ENCODE measurements at places on chromosomes 11 and 22.

DNA sequence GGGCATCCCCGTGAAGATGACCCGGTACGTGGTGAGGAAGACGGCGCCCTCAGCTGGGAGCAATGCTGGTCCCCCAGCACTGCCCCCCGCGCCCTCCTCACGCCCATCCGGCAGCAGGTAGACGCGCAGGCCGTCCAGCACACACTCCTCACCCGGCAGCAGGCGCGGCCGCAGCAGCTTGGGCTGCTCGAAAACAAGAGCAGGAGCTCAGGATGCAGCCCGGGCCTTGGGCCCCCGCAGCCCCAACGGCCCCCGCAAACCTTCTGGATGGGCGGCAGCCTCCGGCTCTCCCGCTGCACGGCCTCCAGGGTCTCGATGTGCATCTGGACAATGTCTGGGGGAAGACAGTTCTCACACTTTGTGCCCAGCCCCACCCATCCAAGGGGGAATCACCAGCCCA lies 13.3 kb downstream of the SBF1 start:
- DNase-seq: no peak

GRCh38 chr11:3644817-3645235 lies at the start of gene ART1:
ART1 (plus strand) TSS chr11:3645128; CDS start chr11:3659214, 14,086 bp downstream.
- no peak for DNase-seq

- DNase-seq: no peak
These were observed 64.0 kb upstream of the FIBIN start for GRCh38 chr11:26929806-26930517.

DNA sequence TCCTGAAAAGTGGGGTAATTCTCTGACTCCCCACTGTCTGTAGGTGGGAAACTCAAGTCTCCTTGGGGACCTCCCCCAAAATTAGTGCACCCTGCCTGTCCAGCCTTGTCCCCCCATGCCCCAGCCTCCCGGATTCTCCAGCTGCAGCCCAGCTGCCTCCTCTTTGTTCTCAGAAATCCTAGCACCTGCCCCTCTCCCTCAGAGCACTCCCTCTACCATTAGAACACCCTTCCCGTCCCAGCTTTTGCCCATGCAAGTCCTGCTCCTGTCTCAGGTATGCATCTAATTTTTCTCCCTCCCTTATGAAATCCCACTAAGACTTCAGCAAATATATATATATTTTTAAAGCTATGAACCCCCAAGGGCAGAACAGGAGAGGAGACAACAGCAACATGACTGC lies 37.3 kb downstream of the LRFN4 start:
- DNase-seq: no peak

- DNase-seq: no peak
These were observed 1350.5 kb downstream of the BRD1 start for GRCh38 chr22:48477031-48477721.

DNA sequence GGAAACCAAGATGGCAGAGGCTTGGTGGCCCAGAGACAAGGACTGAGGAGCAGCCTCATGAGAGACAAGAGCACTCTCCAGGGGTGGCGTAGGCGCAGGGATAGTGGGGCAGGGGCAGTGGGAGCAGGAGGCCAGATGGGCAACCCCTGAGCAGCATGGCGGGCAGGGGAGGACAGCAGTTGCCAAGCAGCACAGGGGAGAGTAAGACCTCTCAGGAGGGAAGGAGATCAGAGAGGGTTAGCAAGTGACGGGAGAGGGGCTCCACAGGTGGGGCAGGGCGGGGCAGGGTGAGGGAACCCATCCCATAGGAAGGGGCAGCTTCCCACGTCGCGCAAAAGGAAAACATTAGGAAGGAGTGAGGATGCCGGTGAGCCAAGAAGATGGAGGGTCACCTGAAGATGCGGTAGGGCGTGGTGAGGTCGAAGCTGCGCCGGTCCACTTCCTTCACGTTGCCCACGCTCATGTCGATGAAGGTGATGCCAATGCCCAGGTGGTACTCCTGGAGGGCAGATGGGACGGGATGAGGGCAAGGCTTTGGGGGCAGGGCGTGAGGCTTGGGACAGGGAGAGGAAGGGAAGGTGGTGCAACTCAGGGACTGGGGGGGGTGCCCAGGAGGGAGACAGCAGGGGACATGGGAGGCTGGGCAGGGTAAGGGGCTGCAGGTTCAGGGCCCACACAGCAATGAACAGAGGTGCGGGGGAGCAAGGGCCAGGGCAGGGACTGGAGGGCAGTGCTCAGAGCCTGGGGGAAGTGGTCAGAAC lies 35.4 kb upstream of the PDE2A start:
- no peak for DNase-seq

GRCh38 chr11:131796089-131796488 lies 425.7 kb downstream of the NTM start:
- DNase-seq: no peak

DNA sequence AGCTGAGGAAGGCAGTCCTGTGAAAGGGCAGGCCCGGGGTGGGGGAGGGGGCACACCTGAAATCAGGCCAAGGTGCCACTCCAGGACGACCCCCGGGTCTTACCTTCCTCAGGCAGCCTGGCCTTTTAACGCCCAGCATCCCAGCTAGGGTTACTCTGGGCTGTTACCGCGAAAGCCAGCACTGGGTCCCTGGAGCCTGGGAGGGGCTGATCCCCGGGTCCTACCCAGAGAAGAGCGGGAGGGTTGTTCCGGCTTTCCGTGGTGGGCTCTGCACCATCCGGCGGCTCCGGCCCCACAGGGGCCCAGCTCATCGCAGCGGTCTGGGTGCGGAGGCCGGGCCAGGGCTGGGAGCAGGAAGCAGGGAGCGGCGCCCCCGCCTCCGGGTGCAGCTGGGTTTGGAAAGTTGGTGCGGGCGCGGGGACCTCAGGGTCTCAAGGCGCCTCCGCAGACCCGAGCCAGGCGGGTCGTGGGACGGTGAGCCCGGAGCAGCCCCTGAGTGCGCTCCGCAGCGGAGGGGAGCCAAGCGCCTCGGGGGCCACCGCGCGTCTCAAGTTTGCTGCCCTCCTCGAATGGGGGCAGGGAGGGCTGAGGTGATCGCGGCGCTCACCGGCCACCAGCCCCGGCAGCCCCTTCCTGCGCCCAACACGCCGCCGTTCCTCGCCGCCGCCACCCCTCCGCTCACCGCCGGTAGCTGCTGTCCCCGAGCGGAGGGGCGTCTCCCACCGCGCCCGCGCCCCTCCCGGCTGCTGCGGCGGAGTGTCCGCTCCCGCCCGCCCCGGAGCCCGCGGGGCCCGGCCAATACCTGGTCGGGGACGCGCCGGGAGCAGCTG lies 831 bp downstream of the CHST1 start:
- peak; percentile 33 for DNase-seq

DNA sequence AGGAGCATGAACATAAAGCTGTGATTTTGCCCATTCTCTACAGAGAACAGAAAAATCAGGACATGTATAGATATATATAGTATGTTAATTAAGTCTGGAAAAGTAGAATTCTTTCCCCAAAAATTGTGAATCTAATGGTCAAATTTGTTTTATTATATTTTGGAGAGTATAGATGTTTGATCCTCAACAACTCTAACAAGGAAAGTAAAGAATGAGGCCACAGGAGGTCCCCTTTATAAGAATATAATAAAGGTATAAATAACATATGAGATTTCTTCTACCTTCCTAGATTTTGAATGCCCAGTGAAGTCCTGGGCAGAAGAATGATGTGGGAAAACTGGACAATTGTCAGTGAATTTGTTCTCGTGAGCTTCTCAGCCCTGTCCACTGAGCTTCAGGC lies at the start of gene OR10A4:
Gene OR10A4 (plus strand): TSS at position 301 of the 400 bp plus-strand sequence. CDS start 23 bp downstream, at position 324.
- no peak for DNase-seq

DNA sequence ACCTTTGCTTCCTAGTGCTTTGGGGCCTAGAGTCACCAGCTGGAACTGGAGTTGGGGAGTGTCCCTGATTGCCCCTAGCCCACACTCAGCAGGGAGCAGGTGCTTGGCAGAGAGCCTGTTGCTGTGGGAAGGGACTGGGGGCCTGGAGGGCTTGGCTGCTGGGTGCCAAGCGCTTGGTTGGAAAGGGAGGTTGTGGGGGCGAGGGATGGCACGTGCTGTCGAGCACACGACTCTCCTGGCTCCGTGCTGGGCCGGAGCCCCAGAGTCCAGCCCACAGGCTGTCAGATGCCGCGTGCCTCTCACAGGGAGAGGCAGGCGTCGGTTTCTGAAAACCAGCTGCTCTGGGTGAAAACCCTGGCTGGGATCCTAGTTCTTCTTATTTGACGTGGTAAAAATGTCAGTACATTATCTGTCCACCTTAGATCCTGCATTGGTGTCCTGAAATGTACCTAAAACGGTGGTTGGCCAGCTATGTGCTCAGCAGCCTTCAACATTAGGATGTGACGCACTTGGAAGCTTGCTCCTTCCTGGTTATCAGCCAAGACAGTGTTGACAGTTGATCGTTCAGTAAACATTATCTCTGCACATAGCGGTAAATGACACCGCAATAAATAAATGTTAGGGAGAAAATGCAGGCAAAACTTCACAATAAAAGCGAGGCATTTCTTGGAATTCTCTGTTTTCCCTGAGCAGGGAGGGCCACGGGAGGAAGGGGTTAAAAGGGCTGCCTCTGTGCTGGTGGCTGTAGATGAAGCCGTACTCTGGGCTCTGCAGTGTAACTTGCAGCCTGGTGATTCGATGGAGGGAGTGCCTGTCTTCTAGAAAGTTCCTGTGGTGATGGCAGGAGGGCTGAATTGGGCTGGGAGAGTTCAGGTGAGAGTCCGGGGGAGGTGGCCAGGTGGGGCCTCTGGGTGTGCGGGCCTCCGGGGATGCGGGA lies 29.2 kb downstream of the GRAMD4 start:
- no peak for DNase-seq

GRCh38 chr11:107384144-107384852 lies 73.3 kb downstream of the CWF19L2 start:
- DNase-seq: no peak

DNA sequence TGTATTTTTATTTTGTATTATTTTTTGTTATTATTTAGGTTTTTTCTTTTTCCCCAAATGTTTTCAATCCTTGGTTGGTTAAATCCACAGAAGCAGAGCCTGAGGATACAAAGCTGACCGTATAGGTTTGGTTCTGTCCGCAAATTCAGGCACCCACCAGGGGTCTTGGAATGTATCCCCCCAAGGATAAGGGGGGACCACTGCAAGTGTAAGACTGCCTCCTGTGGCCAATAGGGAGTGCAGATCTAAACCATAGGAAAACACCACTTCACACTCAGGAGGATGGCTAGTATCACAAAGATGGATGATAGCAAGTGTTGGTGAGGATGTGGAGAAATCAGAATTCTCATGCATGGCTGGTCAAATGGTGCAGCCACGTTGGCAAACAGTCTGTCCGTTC lies 20.0 kb downstream of the CPT1A start:
- DNase-seq: no peak

- no peak for DNase-seq
These were observed 49.5 kb downstream of the DNAJC24 start for GRCh38 chr11:31419138-31419537.

- no peak for DNase-seq
These were observed 254.2 kb downstream of the TENM4 start for GRCh38 chr11:79186669-79187068.

Data from urothelium cell line (cell line).